ENCODE measurements at places on chromosomes 12 and 14. TPM values are rescaled to one million over a fixed set of nuclear protein-coding genes. Genes with fewer than 3 reads are reported as not detected.

Gene TPH2
- not detected for total RNA-seq

Gene GSKIP
- total RNA-seq = 25.6 TPM

Gene SSTR1
- total RNA-seq = 3.0 TPM

Gene NTF3
- 0.09 TPM for total RNA-seq

Gene HPD
- 2.2 TPM for total RNA-seq

Gene CIDEB
- total RNA-seq = 1.8 TPM

Gene ASB2
- 0.28 TPM for total RNA-seq

Gene CD163
- total RNA-seq = not detected

Gene RIN3
- 4.7 TPM for total RNA-seq

Gene MANSC4
- not detected for total RNA-seq

Gene SPX
- 0.18 TPM for total RNA-seq

Gene ZNF839
- total RNA-seq = 8.0 TPM

Gene CLEC1B
- total RNA-seq = not detected

Gene LGMN
- 81.4 TPM for total RNA-seq

Gene CISTR
- not detected for total RNA-seq

Gene KITLG
- 33.9 TPM for total RNA-seq

Gene SLC39A5
- total RNA-seq = under 0.01 TPM

Gene MORN3
- 0.65 TPM for total RNA-seq

Gene NABP2
- total RNA-seq = 22.6 TPM

Gene SERPINA5
- total RNA-seq = not detected

Gene SLC39A2
- total RNA-seq = under 0.01 TPM

Gene E2F7
- 3.9 TPM for total RNA-seq

Gene SCARB1
- total RNA-seq = 10.8 TPM

Gene CLEC1A
- total RNA-seq = not detected

Gene ACOT4
- 0.46 TPM for total RNA-seq

Gene TAS2R14
- 1.7 TPM for total RNA-seq

Gene BCL2L14
- total RNA-seq = not detected

Gene GALNT16
- 0.85 TPM for total RNA-seq

Gene OR10G3
- total RNA-seq = not detected

Gene LRRK2
- 4.8 TPM for total RNA-seq

Gene FAR2
- 7.3 TPM for total RNA-seq

Gene STYK1
- 0.14 TPM for total RNA-seq

Gene FGF23
- not detected for total RNA-seq

Gene KRT7
- 16.1 TPM for total RNA-seq

Gene CDC42BPB
- 57.6 TPM for total RNA-seq

Gene TRMT5
- total RNA-seq = 11.8 TPM

Gene CNTN1
- total RNA-seq = 0.65 TPM

All from smooth muscle cell of bladder (primary cell).